ENCODE measurements at places on chromosomes 6 and 20. TPM values are rescaled to one million over a fixed set of nuclear protein-coding genes. Genes with fewer than 3 reads are reported as not detected.
A peak's percentile ranks its signal among the peaks of the same experiment; 100 is the strongest.

PTCHD4 gene
- total RNA-seq, result not detected

HACE1 gene
- 22.5 TPM for total RNA-seq

DDX43 gene
- 0.77 TPM for total RNA-seq

ULBP3 gene
- total RNA-seq, result 1.1 TPM

C6orf132 gene
- total RNA-seq, result 0.26 TPM

APCDD1L gene
- not detected for total RNA-seq

CD109 gene
- 21.6 TPM for total RNA-seq

SLC35D3 gene
- not detected for total RNA-seq

LY6G6C gene
- 0.67 TPM for total RNA-seq

KCNQ2 gene
- 0.65 TPM for total RNA-seq

CST1 gene
- not detected for total RNA-seq

PFDN6 gene
- total RNA-seq, result 54.6 TPM

AGER gene
- 39.0 TPM for total RNA-seq

AGPAT4 gene
- total RNA-seq, result 9.5 TPM

KIAA0408 gene
- total RNA-seq, result 6.6 TPM

RPS6KA2 gene
- total RNA-seq, result 28.5 TPM

FIG4 gene
- 15.0 TPM for total RNA-seq

FAM83B gene
- not detected for total RNA-seq

OLIG3 gene
- 0.41 TPM for total RNA-seq

GRCh38 chr20:13788167-13788834, 3.5 kb downstream of the NDUFAF5 start:
- H3K4me1 ChIP-seq, result peaks cover 34% of the 10 kb centered on the region
- no peak overlapping the region for H3K27ac ChIP-seq
- no peaks in the 10 kb centered on the region for H3K27me3 ChIP-seq
- H3K36me3 ChIP-seq, result peaks cover 8% of the 10 kb centered on the region

- DNase-seq, result no peak
- H3K4me3 ChIP-seq, result no peak overlapping the region
- H3K27ac ChIP-seq, result no peak overlapping the region
- no peaks in the 10 kb centered on the region for H3K27me3 ChIP-seq
These were observed 551.0 kb upstream of the BTBD3 start for GRCh38 chr20:11366660-11367059.

DNA sequence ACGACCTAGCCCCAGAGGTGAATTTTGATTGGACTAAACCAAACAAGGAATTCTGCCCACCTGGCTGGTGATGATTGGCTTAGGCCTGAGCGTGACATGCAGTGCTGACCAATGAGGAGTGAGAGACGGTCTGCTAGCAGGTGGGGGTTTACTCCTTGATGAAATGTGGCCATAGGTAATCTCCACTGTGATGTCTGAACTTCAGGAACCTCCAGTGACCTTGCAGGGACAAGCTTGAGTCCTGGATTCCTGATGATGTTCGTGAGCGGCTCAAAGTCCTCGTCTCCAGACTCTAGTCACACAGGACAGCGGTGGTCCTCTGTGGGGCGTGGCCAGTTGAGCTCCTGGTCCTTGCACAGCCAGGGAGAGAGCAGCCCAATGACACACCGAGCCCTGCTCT, 8.4 kb downstream of the VSX1 start:
- H3K4me3 ChIP-seq, result no peak overlapping the region
- H3K36me3 ChIP-seq, result no peaks in the 10 kb centered on the region
- no peak for DNase-seq
- no peak overlapping the region for H3K27ac ChIP-seq
- H3K4me1 ChIP-seq, result peaks cover 15% of the 10 kb centered on the region

GRCh38 chr6:8499540-8499939, 64.2 kb upstream of the SLC35B3 start:
- no peak overlapping the region for H3K4me3 ChIP-seq
- no peaks in the 10 kb centered on the region for H3K4me1 ChIP-seq
- no peak overlapping the region for H3K27ac ChIP-seq
- no peaks in the 10 kb centered on the region for H3K36me3 ChIP-seq
- no peak for DNase-seq

GRCh38 chr6:108839083-108839642, 9.1 kb upstream of the ARMC2 start:
- no peaks in the 10 kb centered on the region for H3K36me3 ChIP-seq
- no peak for DNase-seq
- peaks cover 20% of the 10 kb centered on the region for H3K4me1 ChIP-seq
- H3K27me3 ChIP-seq, result peaks cover 26% of the 10 kb centered on the region

DNA sequence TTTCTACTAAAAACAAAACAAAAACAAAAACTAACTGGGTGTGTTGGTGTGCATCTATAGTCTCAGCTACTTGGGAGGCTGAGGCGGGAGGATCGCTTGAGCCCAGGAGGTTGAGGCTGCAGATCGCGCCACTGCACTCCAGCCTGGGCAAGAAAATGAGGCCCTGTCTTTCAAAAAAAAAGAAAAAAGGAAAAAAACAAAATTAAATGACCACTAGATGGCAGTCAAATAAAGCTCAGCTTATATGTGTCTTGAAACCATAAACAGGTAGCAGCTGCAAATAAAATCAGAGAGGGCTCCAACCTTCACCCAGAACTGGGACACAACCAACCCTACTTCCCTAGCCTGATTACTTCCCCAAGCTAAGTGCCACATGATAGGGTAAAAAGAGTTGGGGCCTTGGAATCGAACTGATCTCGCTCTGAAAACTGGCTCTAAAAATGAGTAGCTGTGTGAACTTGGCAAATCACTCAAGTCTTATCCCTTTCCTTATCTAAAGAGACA, 67.1 kb upstream of the ADGRF4 start:
- H3K27me3 ChIP-seq, result no peaks in the 10 kb centered on the region
- H3K27ac ChIP-seq, result no peak overlapping the region
- DNase-seq, result no peak
- H3K4me3 ChIP-seq, result no peak overlapping the region

- H3K4me1 ChIP-seq, result peaks cover 7% of the 10 kb centered on the region
- H3K27ac ChIP-seq, result no peak overlapping the region
- H3K4me3 ChIP-seq, result no peak overlapping the region
- H3K36me3 ChIP-seq, result no peaks in the 10 kb centered on the region
- no peak for DNase-seq
These were observed 10.7 kb upstream of the MUC21 start for GRCh38 chr6:30972816-30973215.

DNA sequence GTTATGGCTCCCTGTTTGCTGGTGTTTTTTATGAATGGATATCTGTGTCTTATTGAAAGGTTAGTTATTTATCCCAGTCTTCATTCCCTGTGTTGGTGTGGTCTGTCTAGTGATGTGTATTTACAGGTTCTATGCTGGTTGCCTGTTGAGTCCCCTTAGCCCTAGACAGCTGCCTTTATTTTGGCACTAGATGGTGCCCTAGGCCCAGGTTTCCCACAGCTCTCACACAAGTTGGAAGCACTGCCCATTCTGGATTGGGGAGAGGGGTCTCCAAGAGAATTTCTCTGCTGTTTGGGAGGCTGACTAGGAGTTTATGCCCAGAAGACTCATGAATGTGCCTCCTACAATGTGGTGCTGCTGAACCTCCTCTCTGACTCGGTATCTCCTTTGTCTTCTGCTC, 12.4 kb downstream of the GRM1 start:
- no peak overlapping the region for H3K27ac ChIP-seq
- no peak for DNase-seq
- no peaks in the 10 kb centered on the region for H3K36me3 ChIP-seq
- no peak overlapping the region for H3K4me3 ChIP-seq
- H3K4me1 ChIP-seq, result no peaks in the 10 kb centered on the region

DNA sequence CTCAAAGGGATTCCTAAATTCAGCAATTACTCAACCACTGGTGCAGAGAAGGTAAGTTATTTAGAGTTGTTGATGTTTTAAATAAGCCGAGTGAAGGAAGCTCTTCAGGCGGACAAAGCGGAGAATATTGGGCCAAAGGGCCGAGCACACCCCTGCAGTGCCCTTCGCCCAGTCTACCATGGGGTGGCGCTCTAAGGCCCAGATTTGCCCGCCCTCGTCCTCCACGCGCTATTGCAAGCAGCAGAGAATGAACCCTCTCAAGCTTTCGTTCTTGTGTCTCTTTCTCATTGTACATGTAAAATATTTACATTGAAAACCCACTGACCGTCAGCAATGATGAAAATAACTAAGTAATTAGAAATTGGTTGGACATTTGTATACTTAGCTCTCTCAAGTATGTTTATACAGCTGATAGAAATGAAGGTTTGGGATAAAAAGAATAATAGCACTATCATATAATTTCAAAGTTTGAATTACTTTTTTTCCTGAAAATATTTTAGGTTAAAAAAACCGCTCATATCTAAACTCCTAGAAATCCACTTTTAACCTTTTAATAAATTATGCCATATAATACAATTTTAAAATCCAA, 195.0 kb upstream of the CEP162 start:
- DNase-seq, result peak; percentile 15
- H3K27ac ChIP-seq, result no peak overlapping the region
- no peaks in the 10 kb centered on the region for H3K36me3 ChIP-seq
- H3K4me1 ChIP-seq, result no peaks in the 10 kb centered on the region
- H3K4me3 ChIP-seq, result no peak overlapping the region

- H3K36me3 ChIP-seq, result peaks cover 2% of the 10 kb centered on the region
- peaks cover 22% of the 10 kb centered on the region for H3K4me1 ChIP-seq
- no peak overlapping the region for H3K27ac ChIP-seq
- H3K4me3 ChIP-seq, result no peak overlapping the region
These were observed 3.7 kb upstream of the BEND6 start for GRCh38 chr6:56951049-56951831.

GRCh38 chr6:168609026-168609685, 168.2 kb downstream of the SMOC2 start:
- no peaks in the 10 kb centered on the region for H3K4me1 ChIP-seq
- no peaks in the 10 kb centered on the region for H3K36me3 ChIP-seq
- no peaks in the 10 kb centered on the region for H3K27me3 ChIP-seq
- no peak for DNase-seq
- no peak overlapping the region for H3K4me3 ChIP-seq

DNA sequence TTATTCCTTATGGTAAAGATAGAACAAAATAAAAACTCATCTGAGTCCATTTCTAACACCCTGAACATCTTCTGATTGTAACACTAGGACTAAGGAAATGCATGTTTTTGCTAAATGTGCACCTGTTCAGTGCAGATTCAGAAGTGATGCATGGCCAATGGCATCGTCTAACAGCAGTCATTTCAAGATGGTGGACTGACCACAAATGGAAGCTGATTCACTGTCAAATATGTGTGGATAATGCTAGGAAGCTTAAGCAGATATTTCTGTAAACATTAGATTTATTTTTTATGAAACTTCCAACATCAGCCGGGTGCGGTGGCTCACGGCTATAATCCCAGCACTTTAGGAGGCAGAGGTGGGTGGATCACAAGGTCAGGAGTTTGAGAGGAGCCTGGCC, 394.8 kb downstream of the SAMD5 start:
- H3K4me1 ChIP-seq, result no peaks in the 10 kb centered on the region
- no peaks in the 10 kb centered on the region for H3K36me3 ChIP-seq
- H3K4me3 ChIP-seq, result no peak overlapping the region
- DNase-seq, result no peak
- H3K27ac ChIP-seq, result no peak overlapping the region

- no peak overlapping the region for H3K4me3 ChIP-seq
- H3K4me1 ChIP-seq, result no peaks in the 10 kb centered on the region
- no peaks in the 10 kb centered on the region for H3K36me3 ChIP-seq
- no peak for DNase-seq
These were observed 329.1 kb downstream of the SAMD5 start for GRCh38 chr6:147837540-147837939.

- no peak overlapping the region for H3K4me3 ChIP-seq
- DNase-seq, result no peak
- H3K27ac ChIP-seq, result no peak overlapping the region
- no peaks in the 10 kb centered on the region for H3K36me3 ChIP-seq
- no peaks in the 10 kb centered on the region for H3K27me3 ChIP-seq
- no peaks in the 10 kb centered on the region for H3K4me1 ChIP-seq
These were observed 70.0 kb downstream of the PTPRT start for GRCh38 chr20:43119720-43120119.

GRCh38 chr6:133945158-133945557, 7.9 kb upstream of the TBPL1 start:
- H3K27ac ChIP-seq, result no peak overlapping the region
- no peak overlapping the region for H3K4me3 ChIP-seq
- no peaks in the 10 kb centered on the region for H3K4me1 ChIP-seq
- no peaks in the 10 kb centered on the region for H3K36me3 ChIP-seq
- H3K27me3 ChIP-seq, result peaks cover 17% of the 10 kb centered on the region
- no peak for DNase-seq

GRCh38 chr6:137358273-137358672, 135.9 kb downstream of the OLIG3 start:
- no peaks in the 10 kb centered on the region for H3K27me3 ChIP-seq
- H3K27ac ChIP-seq, result no peak overlapping the region
- H3K36me3 ChIP-seq, result no peaks in the 10 kb centered on the region
- DNase-seq, result no peak
- H3K4me1 ChIP-seq, result peaks cover 18% of the 10 kb centered on the region
- H3K4me3 ChIP-seq, result no peak overlapping the region

GRCh38 chr6:118810420-118811027, 83.4 kb upstream of the ASF1A start:
- peak; percentile 65 for DNase-seq
- H3K4me1 ChIP-seq, result peaks cover 59% of the 10 kb centered on the region
- no peaks in the 10 kb centered on the region for H3K27me3 ChIP-seq
- H3K27ac ChIP-seq, result peak overlapping the region; percentile 98

- H3K4me1 ChIP-seq, result no peaks in the 10 kb centered on the region
- no peaks in the 10 kb centered on the region for H3K36me3 ChIP-seq
- no peak overlapping the region for H3K27ac ChIP-seq
These were observed 102.6 kb downstream of the SPTLC3 start for GRCh38 chr20:13111249-13111911.

DNA sequence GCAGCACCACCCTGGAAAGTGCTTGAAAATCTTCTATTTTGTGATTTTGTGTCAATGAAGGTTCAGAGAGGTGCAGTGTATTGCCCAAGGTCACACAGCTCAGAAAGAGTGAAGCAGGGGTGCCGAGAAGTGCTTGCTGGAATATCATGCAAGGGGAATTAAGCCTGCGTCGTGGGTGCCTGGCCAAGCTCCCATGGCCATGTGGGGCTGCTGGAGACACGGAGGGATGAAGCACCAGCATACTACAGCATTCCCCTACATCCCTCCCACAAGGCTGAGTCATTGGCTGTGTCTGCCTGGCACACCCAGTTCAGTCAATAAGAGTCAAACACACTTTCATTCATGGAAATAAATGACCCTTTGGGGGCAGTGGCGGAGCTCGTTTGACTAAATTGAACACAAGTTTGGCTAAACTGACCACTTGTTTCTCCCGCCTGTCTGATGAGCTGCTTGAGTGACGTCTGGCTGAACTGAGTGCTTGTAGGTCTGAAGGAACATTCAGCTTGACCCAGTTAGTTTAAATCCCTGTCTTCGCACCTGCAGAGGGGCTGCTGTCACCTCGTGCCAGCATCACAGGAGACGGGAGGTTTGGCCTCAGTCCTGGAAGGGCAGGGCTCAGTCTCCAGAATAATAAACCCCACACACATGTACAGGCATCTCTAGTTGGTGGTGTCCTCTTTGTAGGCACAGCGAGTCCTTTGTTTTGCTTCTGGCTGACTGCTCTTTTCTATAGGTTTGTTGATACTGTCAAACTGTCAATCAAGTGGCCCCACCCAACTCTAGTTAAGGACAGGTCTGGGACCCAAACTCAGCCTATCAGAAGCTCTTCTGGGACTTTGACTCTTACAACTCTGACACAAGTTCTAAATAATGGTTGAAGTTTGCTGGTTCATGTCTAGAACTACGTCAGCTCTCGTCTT, 8.4 kb upstream of the TGM2 start:
- no peaks in the 10 kb centered on the region for H3K36me3 ChIP-seq
- H3K4me1 ChIP-seq, result peaks cover 6% of the 10 kb centered on the region
- peaks cover 31% of the 10 kb centered on the region for H3K27me3 ChIP-seq
- no peak for DNase-seq
- H3K27ac ChIP-seq, result no peak overlapping the region

- peaks cover 6% of the 10 kb centered on the region for H3K4me1 ChIP-seq
- H3K27ac ChIP-seq, result no peak overlapping the region
- no peak for DNase-seq
- peaks cover 4% of the 10 kb centered on the region for H3K36me3 ChIP-seq
- no peaks in the 10 kb centered on the region for H3K27me3 ChIP-seq
These were observed 13.3 kb downstream of the PREP start for GRCh38 chr6:105389543-105389942.
